ENCODE measurements at places on chromosomes 2 and 18.
A peak's percentile ranks its signal among the peaks of the same experiment; 100 is the strongest.

DNA sequence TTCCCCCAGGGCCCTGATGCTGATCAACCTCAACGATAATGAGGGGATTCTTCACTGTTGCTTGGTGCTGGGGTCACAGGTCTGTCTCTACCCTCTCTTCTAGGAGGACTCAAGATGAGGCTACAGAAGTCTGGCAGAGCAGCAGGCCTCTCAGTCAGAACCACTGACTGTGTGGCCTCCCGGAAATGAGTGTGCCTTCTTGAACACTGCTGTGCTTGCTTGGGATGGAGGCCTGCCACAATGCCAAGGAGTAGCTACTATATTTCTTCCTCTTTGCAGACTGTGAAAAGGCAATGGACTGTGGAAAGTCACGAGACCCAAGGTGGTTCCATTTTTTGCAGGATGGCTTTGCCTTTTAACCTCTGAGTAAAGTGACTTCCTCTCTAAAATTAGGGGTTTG lies 5.8 kb upstream of the HOXD1 start:
- DNase-seq: no peak

- no peak for DNase-seq
Measured at GRCh38 chr2:232873292-232873908, 3.3 kb downstream of the SNORC start.

DNA sequence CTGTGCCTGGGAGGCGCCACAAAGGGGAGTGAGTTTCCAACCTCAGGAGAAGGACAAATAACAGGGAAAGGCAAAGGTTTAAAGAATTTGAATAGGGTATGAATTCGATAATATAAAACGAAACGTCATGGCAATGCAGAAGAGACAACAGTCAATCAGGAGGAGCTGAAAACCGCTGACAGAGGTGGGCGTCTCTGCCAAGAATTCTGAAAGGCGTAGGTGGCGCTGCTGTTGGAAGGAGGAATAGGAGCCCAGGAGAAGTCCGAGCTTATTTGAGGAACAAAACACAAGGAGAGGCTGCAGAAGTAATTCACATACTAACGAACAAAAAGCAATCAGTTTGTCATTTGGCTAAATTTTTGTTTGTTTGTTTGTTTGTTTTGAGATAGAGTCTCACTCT lies 485.8 kb upstream of the POU3F3 start:
- DNase-seq: no peak

DNA sequence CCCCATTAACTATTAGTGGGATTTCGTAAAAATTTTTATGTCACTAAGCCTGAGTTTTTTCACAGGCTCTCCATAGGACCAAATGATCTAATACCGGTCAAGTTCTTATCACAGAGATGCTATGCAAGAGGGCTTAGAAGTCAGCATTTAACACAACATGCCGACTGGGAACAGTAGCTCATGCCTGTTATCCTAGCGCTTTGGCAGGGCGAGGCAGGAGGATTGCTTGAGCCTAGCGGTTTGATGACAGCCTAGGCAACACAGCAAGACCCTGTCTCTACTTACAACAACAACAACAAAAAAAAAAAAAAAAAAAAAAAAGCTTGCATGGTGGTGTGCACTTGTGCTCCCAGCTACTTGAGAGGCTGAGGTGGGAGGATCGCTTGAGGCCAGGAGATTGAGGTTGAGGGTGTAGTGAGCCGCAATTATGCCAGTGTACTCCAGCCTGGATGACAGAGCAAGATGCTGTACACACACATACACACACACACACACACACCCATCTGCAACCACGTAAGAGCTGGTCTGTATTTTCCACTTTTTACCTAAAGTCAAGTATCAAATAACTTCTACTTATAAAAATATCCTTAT lies 67.6 kb upstream of the FAM124B start:
- DNase-seq: no peak

DNA sequence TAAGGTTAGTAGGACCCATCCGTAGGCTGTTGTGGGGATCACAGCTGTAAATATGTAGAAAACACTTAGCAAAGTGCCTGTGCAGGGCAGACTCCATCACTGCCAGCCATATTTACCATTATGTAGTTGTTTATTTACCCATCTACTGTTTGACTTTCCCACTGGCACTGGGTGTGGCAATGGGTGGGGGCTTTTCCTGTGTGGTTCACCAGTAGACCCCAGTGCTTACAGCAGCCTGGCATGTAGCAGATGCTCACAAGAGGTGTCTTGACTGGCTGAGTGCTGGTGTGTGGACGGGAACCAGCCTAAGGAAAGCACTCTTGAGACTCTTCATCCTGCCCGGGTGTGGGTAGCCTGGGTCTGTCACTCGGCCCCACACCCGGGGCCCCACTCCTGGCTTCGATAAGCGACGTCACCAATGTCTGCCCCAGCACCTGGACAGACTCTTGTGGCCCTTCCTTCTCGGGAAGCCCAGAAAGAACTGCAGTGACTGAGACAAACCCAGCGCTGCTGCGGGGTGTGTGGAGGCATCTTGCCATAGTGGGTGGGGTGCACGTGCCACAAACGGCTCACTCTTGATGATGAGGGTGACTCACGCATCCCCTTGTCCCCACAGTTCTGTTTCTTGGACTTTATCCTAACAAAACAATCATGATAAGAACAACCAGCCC lies 78.3 kb downstream of the HDAC4 start:
- DNase-seq: no peak

- no peak for DNase-seq
Measured at GRCh38 chr2:150462770-150463169, 24.7 kb downstream of the RND3 start.

DNA sequence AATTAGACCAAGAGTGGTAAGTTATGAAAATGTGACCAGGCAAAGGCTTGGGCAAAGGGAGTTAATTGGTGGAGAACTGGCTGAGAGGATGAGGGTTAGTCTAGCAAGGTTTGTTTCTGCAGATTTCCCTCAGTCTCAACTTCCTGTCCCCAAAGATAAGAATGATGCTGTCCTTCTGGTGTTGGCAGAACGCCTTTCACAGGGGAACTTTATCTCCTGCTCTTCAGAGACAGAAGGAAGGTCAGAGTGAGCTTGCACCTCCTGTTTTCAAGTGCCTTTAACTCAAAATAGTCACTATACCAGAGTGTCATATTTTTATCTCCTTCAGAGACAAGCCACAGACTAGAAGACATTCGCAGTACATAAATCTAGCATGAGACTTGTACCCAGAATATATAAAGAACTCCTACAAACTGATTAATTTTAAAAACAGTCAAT lies 95.7 kb downstream of the TEX51 start:
- DNase-seq: no peak

GRCh38 chr2:46471-47345 lies at the start of gene FAM110C:
FAM110C (minus strand) TSS chr2:46505; CDS start chr2:46385, 120 bp downstream.
- DNase-seq: peak; percentile 35

- DNase-seq: no peak
Measured at GRCh38 chr2:130729322-130730299, 741 bp downstream of the GPR148 start.

DNA sequence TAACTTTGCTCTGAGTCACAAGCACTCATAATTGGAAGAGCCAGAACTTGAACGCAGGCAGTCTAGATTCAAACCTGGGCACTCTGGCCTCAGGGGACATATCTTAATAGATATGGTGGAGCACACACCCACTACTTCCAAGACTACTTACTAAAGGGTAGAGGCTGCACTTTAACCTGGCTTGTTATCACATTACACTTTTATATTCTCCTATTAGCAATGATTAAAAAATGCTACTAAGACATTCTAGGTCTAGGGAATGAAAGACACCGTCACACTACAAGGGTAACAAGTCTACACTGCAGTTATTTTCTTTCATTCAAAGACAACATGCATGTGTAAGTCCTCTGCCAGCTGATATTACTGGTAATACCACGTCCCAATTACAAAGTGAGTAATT lies 258.8 kb downstream of the ZNF521 start:
- DNase-seq: no peak

DNA sequence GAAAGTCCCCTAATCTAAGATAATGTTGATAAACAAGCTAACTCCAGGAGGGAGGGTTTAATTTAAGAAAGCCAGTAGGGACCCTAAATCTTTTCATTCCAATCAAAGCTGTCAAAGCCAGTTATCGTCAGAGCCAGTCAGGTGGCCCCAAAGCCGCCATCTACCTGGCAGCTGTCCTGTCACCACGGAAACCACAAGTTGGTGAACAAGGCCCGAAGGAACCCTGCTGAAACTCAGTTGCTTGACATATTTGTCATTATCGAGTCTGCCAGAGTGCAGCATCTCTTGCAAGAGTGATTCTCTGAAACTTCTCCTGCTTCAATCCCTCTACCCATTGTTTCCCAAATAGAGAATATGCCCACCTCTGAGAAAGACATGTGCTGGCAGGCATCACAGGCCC lies 30.8 kb upstream of the POLE4 start:
- no peak for DNase-seq
